Activated CD4-positive, CD25-positive, alpha-beta regulatory T cell treated with anti-CD3 and anti-CD28 coated beads, Interleukin-2, amount 50 U/mL, for 16 hours (primary cell): ENCODE measurements at places on chromosomes 7 and 10.

- no peak for DNase-seq
These were observed 64.8 kb upstream of the GRM8 start for GRCh38 chr7:127317447-127317961.

- DNase-seq: no peak
These were observed 71.9 kb downstream of the WDR37 start for GRCh38 chr10:1128115-1128514.

- no peak for DNase-seq
These were observed 131.0 kb downstream of the KAT6B start for GRCh38 chr10:74957285-74957961.

GRCh38 chr7:86833360-86833759, 189.7 kb downstream of the GRM3 start:
- no peak for DNase-seq

GRCh38 chr7:106306256-106306655, 21.5 kb upstream of the NAMPT start:
- DNase-seq: no peak

- no peak for DNase-seq
These were observed 59.0 kb downstream of the ABCB1 start for GRCh38 chr7:87541648-87542047.

DNA sequence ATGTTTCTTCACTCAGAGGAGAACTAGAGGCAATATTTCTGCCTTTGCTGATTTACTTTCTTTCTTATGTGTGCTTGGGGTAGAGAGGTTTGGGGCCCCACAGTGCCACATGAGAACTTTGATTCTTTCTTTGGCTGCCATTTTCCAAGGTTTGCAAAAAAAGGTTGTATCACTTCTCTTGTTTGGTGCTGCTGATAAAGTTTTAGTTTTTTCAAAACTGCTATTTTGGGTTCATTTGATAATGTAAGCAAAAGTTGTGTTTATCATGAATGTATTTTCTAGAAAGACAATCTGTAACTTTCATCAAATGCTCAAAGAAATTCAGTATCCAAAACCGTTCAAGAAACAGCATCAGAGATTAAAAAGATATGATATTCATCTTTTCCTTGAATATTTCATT, 30.6 kb upstream of the PARP12 start:
- DNase-seq: no peak

GRCh38 chr7:105297985-105298384, 90.7 kb downstream of the SRPK2 start:
- DNase-seq: no peak

GRCh38 chr7:32564542-32564941, 69.3 kb downstream of the AVL9 start:
- no peak for DNase-seq

DNA sequence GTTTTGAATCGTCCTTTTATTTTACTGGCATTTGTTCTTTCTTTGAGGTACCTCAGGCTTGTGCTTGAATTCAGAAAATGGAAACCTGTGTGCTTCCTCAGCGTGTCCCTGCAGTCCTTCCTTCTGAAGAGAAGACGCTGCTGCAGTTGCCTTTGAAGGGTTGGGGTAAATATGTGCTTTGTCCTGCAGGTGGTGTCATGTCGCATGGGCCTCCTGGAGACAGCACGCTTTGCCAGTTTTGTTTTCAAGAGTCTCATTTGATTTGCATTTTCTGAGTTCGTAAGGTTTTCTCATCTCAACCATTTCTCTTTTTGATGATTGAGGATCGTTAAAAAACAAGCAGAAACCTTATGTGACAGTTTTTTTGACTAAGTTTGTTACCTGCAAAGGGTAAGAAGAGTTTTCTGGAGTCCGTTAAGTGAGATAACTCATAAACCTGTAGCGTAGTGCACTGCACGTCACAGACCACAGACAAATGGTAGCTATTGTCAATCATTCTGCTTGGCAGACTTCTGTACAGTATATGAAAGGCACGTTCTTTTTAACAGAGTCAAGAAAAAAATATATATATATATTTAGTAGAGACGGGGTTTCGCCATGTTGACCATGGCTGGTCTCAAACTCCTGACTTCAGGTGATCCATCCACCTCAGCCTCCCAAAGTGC, 57.0 kb downstream of the CDC123 start:
- DNase-seq: no peak

DNA sequence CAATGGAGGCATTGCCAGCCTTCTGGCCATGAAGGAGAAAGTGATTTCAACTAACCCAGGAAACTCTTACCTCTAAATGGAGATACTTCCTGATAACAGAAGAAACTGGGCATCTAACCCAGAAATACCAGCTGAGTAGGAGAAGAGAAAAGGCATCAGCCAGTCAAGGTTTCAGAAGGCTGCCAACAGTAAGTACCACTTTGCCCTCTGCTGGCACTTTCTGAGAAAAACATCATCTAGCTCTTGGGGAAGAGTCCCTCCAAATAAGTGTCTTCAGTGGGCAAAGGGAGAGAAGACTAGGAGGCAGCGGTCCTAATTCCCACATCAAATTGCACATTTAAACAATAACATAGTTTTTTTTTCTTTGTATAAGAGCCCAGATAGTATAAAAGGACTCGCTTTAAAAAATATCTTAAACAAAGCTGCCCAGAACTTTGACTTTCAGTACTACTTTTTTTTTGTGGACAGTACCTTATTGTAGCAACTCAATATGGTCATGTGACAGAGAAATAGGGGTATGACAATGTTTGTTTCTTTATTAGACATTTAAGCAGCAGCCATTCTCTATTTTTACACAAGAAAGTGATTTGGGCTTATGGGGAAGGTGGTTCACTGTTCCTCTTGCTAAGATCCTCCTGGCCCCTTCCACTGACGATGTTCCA, 157.3 kb downstream of the CTTNBP2 start:
- no peak for DNase-seq

DNA sequence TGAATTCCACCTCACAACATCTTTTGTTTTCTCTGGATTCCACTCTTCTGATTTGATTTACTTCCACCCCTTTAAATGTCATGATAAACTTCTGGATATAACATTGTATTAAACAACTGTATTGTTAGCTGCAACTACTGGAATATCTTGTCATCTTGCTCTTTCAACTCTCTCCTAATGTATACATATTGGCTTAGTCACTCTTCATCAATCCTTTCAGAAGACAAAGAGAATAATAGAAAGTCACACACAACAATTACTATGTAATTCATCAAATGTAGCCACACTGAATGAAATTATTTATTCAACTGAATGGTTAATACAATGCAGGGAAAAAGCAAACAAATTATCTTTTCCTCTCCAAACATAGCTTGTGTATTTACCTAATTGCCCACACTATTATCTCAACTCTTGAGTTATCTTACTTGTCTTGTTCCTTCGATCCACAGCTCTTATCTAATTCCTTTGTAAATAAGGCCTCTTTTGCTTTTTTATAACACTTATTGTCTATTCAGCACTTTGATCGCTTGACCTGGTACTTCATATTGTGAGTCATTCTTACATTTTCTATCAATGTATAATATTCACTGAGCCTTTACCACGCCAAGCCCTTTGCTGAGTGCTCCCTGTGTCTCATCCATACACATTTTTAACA, 16.7 kb downstream of the SEMA3A start:
- DNase-seq: no peak

DNA sequence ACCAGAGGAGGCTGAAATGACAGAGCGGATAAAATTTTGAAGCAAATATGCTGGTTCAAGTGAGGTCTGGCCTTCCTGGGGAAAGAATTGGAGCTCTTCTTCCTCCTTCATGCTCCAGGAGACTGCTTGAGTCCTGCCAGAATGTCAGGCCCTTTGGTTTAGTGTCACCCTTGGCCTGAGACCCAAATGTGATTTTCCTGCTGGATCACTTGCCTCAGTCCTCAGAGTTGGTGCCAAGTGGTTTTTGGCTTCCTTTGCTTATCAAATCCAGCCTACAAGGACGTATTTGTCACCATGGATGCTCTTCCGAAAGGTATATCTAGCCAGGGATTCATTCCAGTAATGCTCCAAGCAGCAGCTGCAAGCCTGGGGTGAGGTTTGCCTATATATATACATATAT, 118.4 kb downstream of the PLPP4 start:
- no peak for DNase-seq

GRCh38 chr7:68964060-68964459, 634.2 kb upstream of the AUTS2 start:
- no peak for DNase-seq

GRCh38 chr10:63125459-63125858, 7.7 kb upstream of the NRBF2 start:
- DNase-seq: no peak

- no peak for DNase-seq
These were observed 269.1 kb downstream of the GATA3 start for GRCh38 chr10:8323428-8324054.

DNA sequence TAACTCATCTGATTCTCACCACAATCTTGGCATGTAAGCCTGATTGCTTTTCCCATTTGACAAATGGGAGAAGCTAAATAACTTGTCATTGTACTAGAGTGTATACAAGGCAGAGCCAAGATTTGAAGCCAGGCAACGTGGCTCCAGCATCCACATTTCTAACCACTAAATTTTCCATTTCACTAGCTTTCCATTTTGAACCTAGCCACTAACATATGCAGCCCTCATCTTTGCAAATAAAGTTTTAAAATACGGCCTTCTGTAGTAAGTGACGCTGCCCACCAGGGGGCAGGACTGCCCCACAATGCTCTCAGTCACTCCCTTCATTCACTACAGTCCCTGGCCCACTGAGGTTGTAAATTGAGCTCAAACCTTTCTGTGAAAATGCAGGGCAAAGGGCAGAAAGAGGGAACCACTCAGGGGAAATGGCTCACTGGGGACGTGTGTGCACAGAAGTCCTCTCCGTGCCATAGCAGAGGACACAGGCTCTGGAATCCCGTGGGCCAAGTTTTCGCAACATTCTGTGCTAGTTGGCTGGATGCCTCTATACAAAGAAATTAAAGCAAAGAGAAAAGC, 315.7 kb downstream of the TNS3 start:
- no peak for DNase-seq

GRCh38 chr7:35263396-35263795, 9.5 kb upstream of the TBX20 start:
- no peak for DNase-seq

DNA sequence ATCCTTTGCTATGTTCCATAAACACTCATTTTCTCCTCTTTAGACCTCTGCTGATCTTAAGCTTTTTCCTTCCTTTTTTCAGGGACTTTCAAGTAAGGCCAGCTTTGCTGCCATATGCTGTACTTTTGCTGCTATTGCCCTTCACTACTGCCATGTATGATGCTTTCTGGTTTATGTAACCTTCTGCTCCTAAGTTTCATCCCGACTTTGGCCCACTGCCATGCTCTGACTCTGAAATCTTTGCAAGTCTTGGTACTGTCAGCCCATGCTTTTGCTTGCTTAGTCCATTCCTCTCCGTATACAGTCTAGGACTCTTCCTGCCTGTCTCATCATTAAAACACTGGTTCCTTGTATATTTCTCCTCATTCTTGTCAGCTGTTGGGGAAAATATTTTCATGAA, 152.4 kb downstream of the RNF133 start:
- DNase-seq: no peak

GRCh38 chr10:58064714-58065528, 202.8 kb downstream of the IPMK start:
- no peak for DNase-seq

DNA sequence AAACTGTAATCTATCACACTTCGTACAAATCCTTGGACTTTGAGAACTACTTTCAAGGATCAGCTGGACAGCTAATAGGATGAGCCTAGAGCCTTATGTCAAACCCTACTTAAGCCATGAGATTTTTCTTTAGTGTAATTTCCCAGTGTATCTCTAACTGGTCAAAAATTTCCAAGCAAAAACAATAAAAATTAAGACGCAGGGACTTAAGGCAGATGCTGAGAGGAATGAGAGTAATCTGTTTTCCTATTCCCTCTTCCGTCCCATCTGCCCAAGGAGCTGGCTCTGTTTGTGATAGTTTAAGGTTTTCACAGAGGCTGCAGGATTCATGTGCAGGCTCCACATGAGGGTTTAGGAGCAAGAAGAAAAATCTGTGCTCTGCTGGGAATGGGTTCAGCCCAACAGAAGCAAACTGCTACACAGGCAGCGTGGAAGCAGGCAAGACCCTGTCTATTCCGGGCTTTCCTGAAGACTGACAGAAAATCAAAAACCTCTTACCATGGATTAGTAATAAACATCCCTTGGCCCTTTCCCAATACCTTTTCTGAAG, 62.2 kb downstream of the ARMH3 start:
- no peak for DNase-seq

GRCh38 chr10:15385552-15386455, 14.7 kb upstream of the FAM171A1 start:
- no peak for DNase-seq

DNA sequence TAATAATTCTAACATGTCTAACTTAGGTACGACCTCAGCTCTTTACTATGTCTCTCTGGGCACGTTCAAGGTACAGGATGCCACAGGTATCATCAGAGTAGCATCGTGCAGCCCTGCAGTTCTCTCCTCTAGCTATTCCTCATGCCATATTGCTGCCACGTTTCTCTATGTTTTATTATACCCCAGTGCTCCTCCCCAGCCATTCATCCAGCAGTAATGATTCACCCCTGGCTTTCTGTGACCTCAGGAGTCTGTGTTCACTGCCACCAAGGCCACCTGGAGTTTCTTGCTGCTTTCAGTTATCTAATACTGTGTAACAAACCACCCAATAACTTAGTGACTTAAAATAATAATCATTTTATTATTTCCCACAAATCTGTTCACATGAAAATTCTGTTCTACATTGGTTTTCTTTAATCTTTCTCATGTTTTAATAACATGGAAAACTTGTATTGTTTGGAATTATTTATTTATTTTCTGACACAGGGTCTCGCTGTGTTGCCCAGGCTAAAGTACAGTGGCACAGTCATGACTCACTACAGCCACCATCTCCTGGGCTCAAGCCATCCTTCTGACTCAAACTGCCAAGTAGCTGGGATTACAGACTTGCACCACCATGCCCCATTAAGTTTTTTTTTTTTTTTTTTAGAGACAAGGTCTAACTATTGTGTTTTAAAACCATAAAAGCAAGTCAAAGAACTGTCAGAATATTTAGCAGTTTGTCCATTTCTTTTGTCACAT, 21.8 kb downstream of the REEP3 start:
- no peak for DNase-seq

GRCh38 chr7:85714043-85714578, 527.3 kb upstream of the SEMA3D start:
- DNase-seq: no peak

DNA sequence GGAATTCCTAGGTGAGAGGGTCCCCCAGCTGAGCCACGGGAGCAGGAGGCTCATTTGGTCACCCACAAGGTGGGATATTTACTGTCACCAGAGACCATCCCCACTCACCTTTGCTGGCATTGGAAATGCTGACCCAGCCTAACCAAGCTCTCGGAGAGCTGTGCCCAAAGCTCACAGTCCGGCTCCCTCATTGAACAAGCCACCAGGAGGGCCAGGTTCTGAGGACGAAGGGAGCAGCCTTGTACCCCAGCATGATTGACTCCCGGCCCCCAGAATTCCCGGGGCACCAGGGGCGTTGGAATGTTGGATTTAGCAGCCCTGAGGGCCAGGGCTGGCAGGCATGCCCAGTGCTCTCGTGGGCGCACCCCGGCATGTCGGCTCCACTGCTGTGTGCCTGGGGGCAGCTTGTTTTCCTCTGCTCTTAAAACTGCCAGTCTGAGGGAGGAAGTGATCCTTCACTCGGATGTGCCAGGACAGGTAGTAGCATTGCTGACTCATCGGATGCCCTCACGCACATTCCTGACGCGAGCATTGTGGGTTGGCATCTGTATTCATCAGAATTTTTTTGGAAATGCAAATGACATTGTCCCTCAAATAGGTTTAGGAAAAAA, 23.3 kb downstream of the CLIP2 start:
- DNase-seq: no peak
